Left hindlimb (tissue), 1 donor: ENCODE measurements at places on chromosomes 11 and 22.

DNA sequence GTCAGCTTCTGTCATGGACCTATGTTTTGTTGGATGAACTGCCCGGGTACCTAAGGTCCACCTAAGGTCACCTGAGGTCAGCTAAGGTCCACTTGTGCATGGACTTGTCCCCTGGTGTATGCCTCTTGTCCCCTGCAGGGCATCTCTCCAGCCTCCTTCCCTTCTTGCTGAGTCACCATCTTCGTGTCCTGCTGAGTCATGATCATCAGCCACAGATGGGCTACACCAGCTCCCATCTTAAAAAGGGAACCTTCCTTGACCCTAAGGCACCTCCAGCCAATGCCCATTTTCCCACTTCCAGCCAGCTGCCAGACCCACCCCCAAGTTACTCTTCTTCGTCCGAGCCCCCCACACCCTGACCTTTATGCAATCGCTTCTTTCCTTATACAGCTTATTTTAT is 544.9 kb downstream of the TBC1D22A start:
- no peak for DNase-seq

DNA sequence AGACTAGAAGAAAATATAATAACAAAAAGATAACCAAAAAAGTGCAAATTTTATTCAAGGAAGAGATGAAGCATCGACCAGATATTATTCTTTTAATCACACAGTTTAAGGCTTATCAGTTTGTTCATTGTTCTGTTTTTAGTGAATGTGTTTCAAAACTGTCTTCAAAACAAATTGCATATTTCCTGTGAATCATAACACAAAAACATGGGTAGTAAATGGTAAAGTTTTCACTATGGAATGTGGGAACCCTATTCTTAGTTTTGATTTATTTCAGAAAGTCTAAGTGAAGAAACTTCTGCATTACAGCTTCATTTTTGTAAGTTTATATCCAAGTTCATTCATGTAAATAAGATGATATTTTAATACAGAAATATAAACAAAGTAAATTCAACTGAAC is 207.6 kb upstream of the LUZP2 start:
- no peak for DNase-seq

DNA sequence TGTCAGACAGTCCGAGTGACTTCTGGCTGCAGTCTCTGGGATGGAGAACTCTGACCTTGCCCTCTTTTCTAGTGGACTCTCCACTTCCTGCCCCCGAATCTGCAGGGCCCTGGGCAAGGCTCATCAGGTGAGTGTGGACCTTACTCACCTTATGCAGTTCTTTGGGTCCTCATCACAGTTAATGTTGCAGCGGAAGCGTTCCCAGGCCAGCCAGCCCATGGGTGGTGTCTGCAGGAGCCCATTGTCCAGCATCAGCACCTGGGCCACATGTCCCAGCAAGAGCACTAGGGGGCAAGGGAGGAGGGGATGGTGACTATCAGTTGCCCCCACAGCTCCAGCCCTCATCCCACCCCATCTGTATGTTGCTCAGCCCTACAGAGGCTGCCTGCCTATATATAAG is 2.3 kb downstream of the NAGA start:
- DNase-seq = no peak

DNA sequence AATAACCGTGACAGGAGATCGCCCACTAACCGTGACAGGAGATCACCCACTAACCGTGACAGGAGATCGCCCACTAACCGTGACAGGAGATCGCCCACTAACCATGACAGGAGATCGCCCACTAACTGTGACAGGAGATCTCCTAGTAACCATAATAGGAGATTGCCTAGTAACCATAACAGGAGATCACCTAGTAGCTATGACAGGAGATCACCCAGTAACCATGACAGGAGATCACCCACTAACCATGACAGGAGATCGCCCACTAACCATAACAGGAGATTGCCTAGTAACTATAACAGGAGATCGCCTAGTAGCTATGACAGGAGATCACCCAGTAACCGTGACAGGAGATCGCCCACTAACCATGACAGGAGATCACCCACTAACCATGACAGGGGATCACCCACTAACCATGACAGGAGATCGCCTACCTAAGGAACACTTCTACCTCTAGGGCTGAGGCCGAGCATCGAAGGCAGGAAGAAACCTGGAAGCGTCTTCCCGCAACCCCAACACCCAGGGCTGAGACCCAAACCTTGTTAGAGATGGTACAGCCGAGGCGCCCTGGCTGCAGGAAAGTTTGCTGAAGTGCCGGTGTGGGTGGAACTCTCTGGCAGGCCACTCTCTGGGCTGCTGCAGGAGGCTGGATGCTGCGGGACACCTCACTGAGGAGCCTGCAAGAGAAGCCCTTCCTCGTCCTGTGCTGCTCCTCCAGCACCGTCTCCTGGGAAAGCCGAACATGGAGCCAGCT is 67.5 kb upstream of the THY1 start:
- DNase-seq = peak; percentile 8

DNA sequence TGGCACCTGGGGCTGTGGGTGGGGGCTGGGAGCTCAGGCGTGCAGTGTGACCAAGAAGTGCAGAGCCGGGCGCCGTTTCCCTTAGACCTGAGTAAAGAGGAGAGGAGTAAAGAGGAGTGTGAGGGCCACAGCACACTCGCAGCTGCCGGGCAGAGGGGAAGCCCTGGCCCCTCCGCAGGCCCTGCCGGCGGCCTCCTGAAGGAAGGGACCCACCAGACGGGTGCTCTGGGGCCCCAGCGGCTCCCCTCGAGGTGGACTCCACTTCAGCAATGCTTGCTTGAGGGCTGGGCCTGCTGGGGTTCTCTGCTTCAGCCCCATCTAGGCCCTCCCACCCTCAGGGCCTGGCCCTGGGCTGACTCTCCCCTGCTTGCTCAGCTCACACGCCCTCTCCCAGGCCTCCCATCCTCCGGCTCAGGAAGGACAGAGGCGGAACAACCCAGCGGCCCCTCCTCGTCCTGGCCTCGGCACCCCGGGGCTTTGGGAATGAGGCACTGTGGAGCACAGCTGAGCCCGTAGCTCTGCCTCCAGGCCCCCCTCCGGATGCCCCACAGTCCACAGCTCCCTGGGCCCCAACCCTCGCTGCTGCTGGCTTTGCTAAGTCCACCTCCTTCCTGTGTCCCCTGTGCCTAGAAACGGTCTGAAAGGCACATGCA is 1198.7 kb downstream of the BRD1 start:
- no peak for DNase-seq

DNA sequence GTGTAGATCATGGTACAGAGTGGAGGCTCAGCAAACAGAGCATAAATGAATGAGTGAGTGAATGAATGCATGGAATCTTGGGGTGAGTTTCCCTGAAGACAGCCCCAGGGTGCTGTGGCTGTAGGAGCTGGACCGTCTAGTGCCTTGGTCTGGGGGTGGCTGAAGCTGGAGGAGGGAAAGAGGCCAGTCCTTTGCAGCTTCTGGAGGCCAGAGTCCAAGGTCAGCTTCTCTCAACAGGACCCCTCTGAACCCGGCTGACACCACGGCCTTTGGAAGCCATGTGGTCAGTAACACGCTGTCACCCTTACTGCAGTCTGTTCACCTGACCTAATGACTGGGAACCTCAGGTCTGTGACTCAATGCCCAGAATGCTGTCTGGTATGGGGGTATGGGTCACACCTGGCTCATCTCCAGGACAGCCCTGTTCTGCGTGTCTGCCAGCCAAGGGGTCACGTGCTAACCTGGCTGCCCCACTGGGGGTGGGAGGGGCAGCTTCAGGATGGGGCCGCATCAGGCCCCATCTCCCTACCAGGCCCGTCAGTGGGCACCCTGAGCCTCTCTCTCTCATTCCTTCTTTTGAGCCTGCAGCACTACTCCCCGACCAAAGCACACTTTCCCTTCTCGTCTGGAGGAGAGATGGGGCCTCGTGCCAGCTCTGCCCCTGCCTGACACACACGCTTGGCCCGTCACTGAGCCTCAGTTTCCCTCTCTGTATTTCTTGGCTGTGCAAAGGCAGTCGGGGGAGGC is 24.1 kb upstream of the CHKA start:
- DNase-seq = no peak

GRCh38 chr11:134596404-134596803 is 184.4 kb upstream of the B3GAT1 start:
- DNase-seq = no peak

DNA sequence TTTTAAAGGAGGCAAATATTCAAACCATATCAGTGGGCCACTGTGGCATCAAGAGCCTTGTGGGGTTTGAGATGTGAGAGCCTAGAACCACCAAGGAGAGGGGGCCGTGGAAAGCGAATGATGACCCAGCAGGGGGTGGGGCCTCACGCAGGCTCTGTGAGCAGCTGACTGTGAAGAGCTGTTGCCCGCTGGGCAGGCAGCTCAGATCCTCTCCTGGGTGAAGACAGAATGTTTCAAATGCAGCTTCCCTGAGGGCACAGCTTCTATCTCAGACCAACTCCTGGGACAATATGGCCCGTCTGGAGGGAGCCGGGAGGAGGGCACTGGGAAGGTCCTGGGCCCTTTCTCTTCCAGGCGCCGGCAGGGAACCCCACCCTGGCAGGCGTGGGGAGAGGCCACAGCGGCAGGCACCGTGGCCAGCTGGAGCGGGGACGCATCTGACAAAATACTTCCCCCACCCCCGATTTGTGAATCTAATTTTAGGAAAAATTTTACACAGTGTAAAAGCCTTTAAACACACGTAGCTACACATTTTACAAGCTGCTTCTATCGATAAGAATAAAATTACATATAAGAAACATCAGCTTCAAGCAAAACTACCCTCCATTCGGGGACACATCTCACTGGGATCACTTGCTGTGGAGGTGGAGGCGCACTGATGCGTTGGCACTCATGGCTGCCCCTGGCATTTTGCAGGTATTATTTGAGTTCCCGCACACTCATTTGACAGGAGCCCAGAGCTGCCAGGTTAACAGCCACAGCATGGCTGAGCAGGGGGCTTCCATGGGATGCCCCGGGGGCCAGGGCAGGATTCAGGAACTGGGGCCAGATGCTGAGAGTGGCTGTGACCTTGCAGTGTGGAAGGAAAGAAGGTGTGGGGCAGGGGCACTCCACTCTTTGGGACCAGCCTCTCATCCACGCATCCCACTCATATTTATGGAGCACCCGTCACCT is 40.3 kb downstream of the PARVG start:
- no peak for DNase-seq

DNA sequence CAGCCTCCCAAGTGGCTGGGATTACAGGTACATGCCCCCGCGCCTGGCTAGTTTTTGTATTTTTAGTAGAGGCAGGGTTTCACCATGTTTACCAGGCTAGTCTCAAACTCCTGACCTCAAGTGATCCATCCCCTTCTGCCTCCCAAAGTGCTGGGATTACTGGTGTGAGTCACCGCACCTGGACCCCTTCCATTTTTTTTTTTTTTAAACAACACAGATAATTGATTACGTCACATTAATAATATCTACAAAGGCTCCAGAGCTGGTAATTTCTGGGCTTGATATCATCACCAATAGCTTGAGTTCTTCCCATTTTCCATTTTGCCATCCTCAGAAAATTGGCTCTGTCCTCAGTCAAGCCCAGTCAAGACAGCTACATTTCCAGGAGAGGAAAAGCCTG is 7.2 kb downstream of the TTLL1 start:
- no peak for DNase-seq

DNA sequence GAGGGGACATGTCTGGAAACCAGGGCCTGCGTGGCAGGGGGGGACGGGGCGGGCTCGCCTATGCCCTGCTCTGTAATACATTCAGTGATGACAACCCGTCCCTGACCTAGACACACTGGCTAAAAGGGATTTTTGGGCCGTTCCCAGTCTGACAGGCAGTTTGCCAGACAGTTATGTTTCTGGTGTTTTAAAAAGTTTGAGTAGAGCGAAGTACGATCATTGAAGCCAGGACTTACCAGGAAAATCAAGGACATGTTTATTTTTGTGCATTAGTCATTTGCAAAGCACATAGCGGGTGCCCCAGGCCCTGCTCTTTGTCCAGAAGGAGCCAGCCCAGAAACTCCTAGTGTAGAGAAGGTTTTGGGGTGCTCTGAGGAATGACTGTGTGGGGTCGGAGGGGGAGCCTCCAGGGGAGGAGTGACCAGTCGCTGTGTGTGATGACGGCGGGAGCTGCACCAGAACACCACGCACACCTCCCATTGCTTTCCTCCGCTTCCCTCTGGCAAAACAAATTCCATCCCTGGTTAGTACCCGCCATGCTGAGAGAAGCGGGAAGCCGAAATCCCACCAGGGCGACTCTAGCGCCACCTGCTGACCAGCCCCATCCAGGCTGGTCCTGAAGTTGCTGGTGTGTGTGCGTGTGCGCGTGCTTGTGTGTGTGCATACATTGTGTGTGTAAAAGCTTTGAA is 50.8 kb downstream of the FBLN1 start:
- peak; percentile 85 for DNase-seq

DNA sequence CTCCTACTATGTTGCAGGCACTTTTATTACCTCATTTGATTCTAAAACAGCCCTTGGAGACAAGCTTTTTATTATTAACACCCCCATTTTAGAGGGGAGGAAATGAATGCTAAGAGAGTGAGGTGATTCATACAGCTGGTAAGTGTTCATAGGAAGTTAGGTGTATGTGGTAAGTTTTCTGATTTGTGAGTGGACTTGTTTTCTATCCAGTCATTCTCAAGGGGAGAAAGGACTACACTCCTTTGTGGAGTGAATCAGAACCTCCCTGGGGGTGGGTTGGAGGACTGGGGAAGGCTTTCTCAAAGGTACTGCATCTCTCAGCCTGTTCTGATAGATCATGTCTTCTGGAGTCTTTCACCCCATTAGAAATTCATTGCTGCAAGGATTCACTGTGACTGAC is 23.5 kb downstream of the PKNOX2 start:
- no peak for DNase-seq

GRCh38 chr11:94959179-94959578 is 14.2 kb downstream of the CWC15 start:
- DNase-seq = no peak
